ENCODE measurements at places on chromosomes 2 and 18.

DNA sequence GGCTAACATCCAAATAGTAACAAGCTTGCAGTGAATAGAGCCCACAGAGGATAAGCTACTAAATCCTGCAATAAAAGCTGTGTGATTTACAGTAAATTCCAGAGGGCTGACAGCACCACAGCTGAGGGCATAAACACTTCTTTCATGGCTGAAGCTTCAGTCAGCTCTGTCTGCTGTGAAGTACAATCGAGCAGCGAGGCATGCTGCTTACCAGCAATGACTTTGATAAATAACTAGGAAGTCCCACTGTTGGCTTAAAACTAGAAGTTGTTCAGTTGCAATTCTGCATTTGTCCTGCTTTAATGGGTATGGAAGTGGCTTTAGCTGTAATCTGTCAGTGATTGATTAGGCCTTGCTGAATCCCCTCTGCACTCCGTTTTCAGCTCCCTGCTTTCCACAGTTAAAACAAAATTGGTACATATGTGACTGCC, 65.2 kb upstream of the FIGN start:
- DNase-seq, result no peak

DNA sequence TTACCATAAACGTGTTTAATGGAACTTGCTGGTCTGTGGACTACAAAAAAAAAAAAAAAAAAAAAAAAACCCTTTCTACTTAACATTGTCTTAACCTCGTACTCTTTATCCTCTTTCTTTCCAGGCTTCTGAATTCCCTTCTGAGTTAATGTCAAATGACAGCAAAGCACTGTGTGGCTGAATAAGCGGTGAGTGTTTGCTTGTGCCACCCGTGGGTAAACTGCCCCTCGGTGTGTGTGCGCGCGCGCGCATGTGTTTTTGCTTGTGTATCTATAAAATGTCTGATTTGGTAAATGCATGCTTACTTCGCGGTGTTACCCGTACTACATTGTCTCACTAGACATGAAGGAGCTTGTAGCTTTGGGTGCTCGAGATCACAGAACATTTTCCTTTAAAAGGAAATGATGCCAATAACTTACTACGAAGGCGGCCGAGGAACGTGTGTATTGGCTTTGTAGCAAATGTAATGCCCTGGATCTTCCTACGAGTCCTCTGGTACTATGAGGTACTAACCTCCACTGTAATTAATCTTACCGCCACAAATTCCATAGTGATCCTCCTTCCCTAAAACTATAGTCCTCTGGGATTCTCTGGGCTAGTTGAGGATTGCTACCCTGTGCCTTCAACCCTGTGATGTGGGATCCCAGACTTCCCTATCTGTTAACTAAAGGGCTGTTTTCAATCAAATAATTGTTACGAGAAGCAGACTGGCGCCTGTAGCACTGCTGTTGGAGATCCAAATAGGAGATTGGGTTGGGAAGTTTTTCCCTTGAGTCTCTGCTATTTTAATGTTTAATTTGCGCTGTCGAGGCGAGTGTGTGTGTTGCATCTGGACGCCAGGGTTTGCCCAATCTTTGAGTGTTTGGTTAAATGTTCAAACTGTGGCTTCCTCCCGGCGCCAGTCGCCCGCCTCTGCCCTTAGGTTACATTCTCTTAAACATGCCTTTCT, 1.1 kb downstream of the ID2 start:
- peak; percentile 60 for DNase-seq

- peak; percentile 62 for DNase-seq
Observed at GRCh38 chr2:152335016-152335725, at the start of gene FMNL2. FMNL2 (plus strand) TSS chr2:152335174.

- no peak for DNase-seq
Observed at GRCh38 chr2:9145109-9145751, 61.4 kb upstream of the ASAP2 start.

DNA sequence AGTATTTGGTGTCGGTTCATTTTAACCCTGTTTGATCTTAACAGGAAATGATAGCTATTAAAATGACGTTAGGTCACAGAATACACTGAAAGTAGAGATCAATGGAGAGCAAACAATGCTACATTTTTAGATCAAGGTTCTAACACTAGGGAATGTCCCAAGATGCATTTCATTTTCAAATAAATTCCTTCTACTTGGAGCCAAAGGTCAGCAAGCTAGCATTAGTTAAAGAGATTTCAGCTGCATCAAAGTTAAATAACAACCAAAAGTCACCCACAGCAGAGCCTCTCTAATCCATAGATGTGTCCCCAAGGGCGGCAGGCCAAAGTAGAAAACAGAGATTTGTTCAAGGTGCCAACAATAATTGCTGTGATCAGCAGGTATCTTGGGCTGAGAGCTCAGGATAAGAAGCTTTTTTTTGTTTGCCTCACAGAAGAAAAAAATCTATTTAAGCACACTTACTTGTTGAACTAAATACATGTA, 1233.6 kb upstream of the TMEFF2 start:
- no peak for DNase-seq

DNA sequence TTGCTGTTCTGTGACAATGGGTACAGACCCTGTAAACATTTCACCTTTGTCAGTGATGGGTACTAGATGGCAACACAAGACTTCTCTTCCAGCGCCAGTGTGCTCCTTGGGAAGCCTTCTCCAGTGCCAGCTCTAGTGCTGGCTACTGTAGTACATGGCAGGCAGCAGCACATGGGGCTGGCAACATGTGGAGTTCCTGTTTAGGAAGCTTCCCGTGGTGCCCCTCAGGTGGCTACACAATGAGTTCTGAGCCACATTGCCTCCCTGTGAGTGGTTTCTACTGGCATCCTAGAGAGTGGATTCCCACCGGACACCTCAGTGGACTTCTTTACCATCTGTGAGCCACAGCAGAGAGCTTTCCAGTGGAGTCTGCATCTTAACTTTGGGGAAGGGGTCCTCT, 302.1 kb downstream of the CYRIA start:
- no peak for DNase-seq

DNA sequence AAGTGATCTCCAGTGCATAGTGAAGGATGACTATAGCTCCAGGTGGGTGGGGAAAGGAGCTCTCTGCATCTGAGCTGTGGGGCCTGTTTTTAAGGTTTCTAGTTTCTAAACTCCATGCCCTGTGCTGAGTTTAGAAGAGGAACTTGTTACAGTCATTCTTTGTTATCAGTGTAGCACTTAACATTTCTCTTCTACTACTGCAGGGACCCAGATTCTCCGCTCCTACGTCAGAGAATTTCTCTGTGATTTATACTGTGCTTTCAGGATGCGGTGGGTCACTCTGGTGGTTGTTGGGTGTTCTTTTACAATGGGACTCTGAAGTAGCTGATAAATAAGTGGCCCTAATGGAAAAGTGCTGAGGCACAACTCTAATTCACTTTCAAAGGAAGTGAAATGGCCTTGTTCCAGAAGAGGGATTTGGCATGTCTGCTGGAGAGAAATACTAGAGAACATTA, 122.0 kb downstream of the WDSUB1 start:
- DNase-seq, result no peak

GRCh38 chr2:65880436-65880835, 448.0 kb upstream of the SPRED2 start:
- DNase-seq, result no peak

GRCh38 chr2:197950724-197951123, 146.3 kb downstream of the PLCL1 start:
- no peak for DNase-seq

GRCh38 chr2:150230004-150230403, 257.5 kb downstream of the RND3 start:
- no peak for DNase-seq

GRCh38 chr2:117086174-117086942, 728.1 kb upstream of the DDX18 start:
- DNase-seq, result no peak

DNA sequence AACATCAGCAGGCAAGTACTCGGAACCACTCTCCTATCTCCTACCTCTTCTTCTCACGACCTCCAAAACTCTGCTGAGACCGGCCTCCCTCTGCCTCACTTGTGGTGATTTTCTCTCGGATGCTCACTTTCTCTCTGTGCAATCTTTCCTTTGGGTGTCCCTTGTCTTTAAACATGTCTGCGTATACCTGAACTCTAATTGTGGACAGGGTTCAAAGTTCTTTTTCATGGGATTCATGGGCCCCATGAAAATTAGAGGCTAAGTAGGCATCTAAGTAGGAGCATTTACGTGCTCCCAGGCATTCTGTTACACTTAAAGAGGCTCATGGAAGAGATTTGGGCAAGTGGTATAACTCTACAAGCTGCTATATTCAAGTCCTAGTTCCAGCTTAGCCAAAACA, 2.1 kb upstream of the PPP1CB start:
- no peak for DNase-seq

GRCh38 chr18:69400253-69400975, at the start of gene DOK6:
DOK6 (plus strand) TSS chr18:69400888.
- DNase-seq, result no peak

GRCh38 chr2:236541008-236541562, 28.5 kb upstream of the ACKR3 start:
- DNase-seq, result no peak

DNA sequence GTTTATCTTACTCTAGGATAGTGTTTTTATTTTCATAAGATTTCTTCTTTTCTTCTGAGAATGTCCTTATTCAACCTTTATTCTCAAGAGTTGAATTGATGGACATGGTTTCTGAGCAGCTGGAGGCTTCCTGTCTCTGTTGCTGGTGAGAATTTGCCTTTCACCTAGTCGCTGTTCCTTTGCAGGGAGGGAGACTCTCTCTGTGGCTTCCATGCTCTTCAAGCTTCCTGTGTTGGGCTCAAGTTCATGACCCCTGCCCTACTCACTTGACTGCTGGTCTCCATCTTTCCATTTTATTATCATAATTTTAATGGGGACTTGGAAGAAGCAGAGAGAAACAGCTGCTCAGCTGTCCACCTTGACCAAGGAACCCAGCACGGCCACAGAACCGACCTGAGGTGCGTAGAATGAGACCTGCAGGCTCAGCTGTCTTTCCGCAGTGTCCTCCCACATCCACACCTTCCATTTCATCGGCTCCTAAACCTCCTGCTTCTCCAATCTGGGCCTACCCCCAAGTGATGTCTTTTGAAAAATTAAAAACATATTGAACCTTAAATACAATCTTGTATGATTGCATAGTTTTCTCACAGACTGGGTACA, 24.2 kb downstream of the TMEM18 start:
- DNase-seq, result no peak

- DNase-seq, result no peak
Observed at GRCh38 chr2:178111743-178112142, 494 bp upstream of the RBM45 start.

DNA sequence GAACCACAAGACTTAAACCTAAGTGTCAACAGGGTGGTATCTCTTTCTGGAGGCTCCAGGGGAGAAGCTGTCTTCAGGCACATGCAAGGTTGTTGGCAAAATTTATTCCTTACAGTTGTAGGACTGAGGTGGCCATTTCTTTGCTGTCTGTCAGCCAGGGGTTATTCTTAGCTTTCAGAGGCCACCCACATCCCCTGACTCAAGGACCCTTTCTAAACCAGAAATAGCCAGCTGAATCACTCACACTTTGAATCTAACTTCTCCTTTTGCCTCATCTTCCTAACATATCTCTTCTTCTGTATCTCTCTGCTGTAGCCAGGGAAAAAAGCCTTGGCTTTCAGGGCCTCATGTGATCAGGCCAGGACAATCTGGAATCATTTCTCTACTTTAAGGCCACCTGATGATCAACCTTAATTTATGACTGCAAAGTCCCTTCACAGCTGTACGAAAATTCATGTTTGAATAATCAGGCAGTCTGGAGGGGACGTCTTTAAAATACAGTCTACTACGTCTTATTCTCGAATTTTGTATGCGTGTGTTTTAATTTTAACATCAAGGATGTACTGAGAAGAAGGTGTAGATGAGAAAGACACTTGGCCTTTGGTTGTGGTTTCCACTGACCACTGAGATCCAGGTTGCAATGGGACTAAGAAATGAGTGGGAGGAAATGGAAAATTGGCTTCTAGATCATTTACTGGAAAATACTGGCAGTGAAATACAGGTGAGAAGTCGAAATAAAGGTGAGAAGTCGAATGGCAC, 90.4 kb downstream of the DOCK10 start:
- no peak for DNase-seq

DNA sequence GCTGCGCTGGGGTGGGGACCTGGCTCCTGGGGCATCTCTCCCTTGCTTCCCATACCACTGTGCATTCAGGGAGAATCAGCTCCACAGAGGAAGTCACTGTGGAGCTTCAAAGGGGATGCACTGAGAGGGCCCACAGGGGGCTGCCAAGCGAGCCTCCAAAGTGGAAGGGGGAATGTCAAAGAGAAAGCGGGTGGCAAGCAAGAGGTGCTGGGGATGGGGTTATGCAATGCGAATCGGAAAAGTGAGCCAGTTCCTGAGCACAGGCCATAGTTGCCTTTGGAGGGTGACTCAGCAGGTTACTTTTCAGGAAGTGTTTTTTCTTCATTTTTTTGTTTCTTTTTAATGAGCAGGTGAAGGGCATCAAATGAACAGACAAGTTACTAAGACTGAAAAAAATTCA, 17.6 kb downstream of the PMAIP1 start:
- no peak for DNase-seq

DNA sequence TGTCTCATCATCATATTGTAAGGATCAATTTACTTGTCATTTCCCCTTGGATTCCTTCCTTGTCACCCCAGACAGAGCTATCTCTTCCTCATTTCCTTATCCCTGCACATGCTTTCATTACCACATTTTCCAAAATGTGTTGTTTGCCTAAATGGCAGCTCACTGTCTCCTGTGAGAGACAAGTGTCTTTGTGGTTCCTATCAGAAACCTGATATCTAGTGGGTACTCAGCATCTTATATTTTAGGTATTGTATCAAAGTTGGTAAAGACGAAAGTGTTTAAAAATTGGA, 896.0 kb upstream of the PIK3C3 start:
- DNase-seq, result no peak

DNA sequence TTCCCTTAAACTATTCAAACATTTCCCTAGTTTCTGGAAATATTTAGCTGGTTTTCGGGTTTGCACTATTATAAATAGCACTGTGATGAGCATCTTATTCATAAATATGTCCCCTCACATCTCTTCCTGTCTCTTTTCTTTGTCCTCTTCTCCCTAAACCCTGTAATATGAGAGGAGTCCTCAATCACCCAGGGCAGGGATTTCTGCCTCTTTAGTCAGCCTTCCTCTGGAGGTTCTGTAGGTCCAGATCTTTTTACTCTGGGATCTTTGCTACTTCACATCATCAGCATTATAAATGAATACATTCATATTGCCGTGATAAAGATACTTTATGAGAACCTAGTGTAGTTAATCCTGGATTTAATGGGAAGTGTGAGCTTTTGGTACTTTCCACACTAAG, 87.9 kb upstream of the TTN start:
- DNase-seq, result no peak
